ENCODE measurements at places on chromosomes 16 and 17.
A peak's percentile ranks its signal among the peaks of the same experiment; 100 is the strongest.

GRCh38 chr17:70166615-70167014 is 2.7 kb upstream of the KCNJ2 start:
- no peak for DNase-seq

DNA sequence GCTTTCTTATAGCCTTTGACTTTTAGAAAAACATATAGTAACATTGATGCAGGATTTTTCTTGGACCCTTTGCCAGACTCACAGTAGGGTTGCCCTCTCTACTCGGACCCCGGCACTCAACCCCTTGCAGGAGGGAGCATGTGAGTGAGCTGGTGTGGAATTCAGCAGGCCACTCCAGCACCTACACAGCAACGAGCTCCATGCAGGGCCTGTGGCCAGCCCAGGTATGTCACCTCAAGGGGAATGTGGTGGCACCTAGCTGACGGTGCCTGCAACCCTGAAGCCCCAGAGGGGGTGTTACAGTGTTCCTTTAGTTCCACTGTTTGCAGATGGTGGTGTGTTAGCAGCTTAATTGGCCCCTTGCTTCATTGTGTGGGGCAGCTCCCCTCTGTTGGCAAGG is 414.9 kb downstream of the KCNJ2 start:
- no peak for DNase-seq

- DNase-seq: no peak
Measured at GRCh38 chr16:9597967-9598730, 506.7 kb downstream of the HAPSTR1 start.

DNA sequence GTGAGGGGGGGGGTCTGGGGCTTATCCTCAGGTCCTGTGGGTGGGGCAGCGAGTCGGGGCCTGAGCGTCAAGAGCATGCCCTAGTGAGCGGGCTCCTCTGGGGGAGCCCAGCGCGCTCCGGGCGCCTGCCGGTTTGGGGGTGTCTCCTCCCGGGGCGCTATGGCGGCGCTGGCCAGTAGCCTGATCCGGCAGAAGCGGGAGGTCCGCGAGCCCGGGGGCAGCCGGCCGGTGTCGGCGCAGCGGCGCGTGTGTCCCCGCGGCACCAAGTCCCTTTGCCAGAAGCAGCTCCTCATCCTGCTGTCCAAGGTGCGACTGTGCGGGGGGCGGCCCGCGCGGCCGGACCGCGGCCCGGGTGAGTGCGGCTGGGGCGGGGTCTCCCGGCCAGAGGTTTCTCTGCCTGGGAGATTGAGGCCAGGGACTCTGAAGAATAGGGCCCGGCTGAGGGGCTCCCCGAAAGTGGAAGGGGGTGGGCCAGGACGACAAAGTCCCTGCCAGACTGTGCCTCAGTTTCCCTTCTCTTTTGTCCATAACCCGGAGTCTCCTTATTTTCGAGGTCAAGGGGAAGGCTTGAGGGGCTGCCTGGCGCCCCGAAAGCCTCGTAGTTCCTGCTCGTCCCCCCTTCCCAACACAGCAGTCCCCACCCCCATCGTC is at the start of gene FGF11:
Gene FGF11, plus strand, starts transcription at position 51 of the 651 bp plus-strand sequence. Its CDS starts 109 bp downstream, at position 160.
- DNase-seq: no peak

DNA sequence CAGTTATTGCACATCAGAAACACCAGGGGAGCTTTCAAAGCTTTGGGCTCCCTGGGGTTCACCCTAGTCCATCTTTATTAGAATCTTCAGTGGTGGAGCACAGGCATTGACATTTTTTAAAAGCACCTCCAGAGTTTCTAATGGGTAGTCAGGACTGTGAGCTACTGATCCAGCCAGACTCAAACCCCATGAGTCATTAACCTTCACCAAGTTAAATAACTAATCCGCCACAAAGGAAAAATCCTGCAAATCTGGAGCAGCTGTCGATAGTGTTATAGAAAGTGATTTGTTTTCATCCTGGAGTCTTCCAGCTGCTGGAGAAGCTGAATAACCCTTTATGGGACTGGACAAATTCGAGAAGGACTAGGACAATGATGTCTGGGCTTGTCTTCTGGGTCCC is 93.2 kb upstream of the PIRT start:
- DNase-seq: no peak

GRCh38 chr16:5979905-5980550 is 882.4 kb upstream of the EEF2KMT start:
- no peak for DNase-seq

GRCh38 chr16:53952215-53953208 is 248.6 kb downstream of the FTO start:
- DNase-seq: no peak

DNA sequence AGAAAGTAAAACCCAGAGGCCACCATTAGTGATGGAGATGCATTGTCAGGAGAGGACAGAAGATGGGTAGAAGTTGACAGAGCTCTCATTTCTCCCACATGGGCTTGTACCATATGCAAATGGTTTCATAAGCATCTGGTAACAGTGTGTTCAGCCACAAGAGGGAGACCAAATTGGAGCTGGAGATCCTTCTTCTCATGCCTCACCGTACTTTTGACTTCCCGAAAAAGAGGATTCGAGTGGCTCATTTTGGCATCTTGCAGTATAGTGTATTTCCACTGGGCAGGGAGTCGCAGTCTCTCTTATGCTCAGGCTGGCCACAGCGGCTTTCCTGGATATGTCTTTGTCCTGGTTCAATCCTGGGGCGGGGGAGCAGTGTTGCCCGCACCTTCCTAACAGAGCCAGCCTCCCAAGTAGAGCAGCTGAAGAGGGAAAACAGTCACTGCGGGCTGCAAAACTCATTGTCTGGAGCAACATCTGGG is 23.8 kb downstream of the TBC1D3B start:
- DNase-seq: no peak

GRCh38 chr16:83343935-83344366 is 463.8 kb upstream of the HSBP1 start:
- DNase-seq: peak; percentile 59

GRCh38 chr16:3577302-3577752 is at the start of gene NLRC3:
Gene NLRC3 (minus strand): TSS chr16:3577403. CDS start chr16:3565036, 12,367 bp downstream.
- no peak for DNase-seq

GRCh38 chr17:17938388-17939107 is 33.7 kb downstream of the TOM1L2 start:
- no peak for DNase-seq

DNA sequence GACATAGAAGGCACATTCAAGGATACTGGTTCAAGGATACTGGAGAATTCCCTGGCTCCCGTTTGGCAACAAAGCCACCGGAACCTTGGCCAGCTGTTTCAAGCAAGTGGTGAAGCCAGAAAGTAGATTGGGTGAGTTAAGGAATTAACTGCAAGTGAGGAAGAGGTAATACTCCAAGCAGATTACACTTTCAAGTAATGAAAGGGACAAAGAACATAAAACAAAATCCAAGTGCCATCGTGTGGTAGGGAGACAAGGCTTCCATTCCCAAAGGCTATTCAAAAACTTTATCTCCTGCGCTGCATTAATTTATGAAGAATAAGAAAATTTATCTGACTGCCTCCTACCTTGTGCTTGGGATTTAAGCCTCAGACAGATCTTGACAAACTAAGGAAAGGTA is 27.8 kb downstream of the XPO6 start:
- no peak for DNase-seq

DNA sequence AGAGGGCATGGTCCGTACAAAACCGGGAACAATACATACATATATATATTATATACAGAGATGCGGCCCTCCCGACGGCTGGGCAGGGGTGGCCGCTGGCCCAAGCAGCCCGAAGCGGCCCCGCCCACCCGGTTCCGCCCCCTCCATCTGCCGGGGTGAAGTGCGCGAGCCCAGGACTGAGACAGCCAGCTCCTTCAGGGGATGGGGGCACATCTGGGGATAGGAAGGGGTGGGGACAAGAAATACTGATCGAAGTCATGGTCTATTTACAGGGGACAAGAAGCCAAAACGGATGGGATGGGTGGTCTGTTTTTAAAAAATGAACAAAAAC is 3.8 kb upstream of the SAMD14 start:
- DNase-seq: no peak

DNA sequence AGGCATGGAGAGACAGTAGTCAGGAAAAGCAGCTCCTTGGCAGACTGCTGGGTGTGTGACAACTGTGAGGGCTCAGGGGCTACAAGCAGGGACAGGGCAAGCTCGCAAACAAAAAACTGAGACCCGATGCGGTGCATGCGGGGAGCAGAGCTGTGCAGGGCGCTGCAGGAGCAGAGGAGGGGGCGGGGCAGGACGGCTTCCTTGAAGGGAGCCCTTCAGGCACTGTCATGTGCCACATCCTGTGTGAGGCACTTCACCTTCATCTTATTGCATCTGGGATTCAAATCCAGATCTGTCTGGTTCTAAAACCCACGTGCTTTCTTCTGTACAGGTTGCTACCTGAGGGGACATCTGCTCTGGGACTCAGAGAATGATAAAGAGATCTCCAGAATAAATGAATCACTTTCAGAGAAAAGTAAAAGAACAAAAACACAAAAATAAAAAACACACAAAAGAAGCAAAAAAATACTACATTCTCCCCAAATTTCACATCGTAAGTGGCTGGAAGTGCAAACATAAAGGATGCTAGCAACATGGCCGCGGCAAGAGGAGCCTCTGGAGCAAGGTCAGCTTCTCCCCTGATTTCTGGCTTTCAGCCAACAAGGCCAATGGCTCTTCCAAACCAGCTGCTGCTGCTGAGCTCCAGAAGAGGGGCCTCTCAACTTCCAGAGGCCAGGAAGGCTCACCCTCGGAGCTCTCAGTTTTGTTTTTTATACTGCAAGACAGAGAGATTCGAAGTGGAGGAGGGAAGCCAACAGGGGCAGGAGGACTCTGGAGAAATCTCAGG is 14.2 kb downstream of the LYRM9 start:
- no peak for DNase-seq

GRCh38 chr17:4945944-4946280 is 2.4 kb downstream of the PFN1 start:
- no peak for DNase-seq

DNA sequence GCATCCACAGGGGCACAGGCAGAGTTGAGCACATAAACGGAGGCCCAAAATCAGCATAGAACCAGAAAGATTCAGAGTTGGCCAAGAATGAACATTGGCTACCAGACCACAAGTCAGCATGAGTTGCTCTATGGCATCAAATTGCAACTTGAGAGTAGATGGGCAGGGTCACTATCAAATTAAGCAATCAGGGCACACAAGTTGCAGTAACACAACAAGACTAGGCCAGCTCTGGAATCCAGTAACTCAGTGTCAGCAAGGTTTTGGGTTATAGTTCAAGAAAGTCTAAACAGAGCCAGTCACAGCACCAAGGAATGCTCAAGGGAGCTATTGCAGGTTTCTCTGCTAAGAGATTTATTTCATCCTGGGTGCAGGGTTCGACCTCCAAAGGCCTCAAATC is 12.9 kb downstream of the G6PC1 start:
- DNase-seq: no peak

DNA sequence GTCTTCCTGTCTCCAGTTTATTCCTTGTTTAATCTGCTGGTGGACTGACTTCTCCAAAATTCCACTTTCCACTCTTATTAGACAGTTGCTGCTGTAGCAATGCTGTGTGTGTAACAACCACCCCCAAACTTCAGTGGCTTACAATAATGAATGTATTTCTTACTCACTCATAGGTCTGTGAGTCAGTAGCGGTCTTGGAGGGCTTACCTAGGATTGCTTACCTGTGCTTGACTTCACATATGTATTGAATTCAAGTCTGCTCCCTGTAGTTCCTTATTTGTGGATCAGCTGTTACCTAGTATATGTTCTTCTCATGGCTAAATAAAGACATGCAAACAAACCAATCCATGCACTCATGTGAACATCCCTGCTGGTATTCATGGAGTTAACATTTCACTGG is 224.6 kb downstream of the MAP2K6 start:
- no peak for DNase-seq

- peak; percentile 34 for DNase-seq
Measured at GRCh38 chr17:59361916-59362810, 30.7 kb downstream of the YPEL2 start.

GRCh38 chr16:81445143-81445961 is 744 bp downstream of the CMIP start:
- peak; percentile 7 for DNase-seq

DNA sequence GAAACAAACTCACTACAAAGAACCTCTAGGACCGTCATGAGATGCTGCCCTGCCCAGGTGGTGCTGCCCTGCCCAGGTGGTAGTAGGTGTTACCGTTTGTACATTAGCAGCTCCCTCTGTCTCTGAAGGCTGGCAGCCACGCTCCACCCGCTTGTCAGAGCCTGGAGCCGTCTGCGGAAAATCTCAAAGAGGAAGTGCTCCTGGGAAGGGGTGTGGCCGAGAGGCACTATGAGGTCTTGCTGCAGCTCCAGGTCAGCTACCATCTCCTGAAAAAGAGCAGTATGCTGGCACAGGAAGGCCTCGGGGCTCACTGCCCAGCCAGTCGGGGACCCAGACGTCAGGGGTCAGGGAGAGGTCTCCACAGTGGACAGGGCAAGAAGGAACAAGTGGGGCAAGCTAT is 28.3 kb downstream of the ZNF276 start:
- DNase-seq: no peak

- no peak for DNase-seq
Measured at GRCh38 chr17:66373944-66374817, 71.8 kb downstream of the PRKCA start.

GRCh38 chr17:74956093-74956492 is 16.5 kb downstream of the HID1 start:
- DNase-seq: no peak

DNA sequence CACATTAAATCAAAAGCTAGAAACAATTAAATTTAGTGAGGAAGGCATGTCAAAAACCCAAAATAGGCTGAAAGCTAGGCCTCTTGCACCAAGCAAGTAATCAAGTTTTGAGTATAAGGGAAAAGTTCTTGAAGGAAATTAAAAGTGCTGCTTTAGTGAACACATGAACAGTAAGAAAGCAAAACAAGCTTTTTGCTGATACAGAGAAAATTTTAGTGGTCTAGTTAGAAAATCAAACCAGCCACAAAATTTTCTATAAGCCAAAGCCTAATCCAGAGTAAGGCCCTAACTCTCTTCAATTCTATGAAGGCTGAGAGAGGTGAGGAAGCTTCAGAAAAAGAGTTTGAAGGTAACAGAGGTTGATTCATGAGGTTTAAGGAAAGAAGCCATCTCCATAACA is 116.2 kb downstream of the CYB561 start:
- no peak for DNase-seq

DNA sequence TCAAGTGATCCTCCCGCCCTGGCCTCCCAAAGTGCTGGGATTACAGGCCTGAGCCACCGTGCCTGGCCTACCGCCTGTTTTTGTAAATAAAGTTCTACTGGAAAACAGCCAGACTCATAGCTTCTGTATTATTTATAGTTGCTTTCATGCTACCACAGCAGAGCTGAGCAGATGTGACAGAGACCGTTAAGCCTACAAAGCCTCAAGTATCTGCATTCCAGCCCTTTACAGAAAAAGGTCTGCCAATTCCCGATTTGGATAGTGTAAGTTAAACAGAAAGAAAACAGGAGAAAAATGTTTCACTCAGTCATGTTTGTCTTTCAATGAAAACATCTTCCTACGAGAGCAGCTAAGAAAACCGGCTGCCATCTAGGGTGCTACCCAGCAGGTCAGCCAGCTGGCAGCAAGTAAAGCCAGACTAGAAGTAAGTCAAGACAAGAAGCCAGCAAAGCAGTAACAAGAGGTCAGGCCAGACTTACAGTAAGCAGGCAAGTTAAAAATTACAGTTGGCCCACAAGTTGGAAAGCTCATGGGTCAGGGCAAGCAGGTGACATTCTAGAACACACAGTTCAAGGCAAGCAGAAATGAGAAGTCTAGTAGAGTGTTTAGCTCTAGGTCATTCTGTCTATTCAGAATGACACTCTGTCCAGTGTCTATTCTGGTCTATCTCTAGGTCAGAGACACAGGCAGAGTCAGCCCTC is 17.7 kb downstream of the NCBP3 start:
- no peak for DNase-seq

GRCh38 chr16:15770512-15770911 is 86.3 kb downstream of the MYH11 start:
- no peak for DNase-seq
